ENCODE measurements at places on chromosomes 7 and 10.
A peak's percentile ranks its signal among the peaks of the same experiment; 100 is the strongest.

DNA sequence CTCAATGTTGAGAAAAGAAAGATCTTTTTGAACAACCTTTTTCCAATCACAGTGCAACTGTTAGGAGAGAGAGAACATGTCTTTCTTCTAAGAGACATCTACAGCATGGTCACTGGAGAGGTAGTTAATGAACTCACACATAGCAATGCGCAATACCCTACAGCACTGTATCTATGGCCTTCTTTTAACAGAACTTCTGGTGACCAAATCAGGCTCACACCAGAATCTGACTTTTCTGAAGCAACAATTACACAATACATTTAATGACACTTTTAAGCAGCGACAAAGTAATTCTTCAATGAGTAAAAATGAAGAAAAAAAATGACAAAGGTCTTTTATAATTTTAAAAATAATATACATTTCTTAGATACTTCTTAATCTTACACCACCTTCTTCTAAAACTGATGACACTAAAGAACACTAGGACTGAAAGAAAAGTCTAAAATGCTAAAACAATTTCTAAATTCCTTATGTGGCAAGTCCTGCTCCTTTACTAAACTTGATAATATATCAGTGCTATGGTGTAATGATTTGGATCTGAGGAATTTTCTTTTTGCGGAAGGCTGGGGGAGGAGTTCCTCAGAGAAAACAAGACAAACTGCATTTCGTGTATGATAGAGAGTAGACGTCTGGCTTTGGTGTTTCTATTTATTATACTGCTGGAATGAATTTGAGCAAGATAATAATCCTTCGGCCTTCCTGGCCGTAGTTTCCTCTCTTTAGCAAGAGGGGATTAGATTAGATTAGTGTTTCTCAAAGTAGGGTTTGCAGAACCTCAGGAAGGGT is 166.3 kb downstream of the ZNF438 start:
- DNase-seq: no peak

GRCh38 chr10:78802431-78802830 is 266.3 kb upstream of the ZMIZ1 start:
- no peak for DNase-seq

DNA sequence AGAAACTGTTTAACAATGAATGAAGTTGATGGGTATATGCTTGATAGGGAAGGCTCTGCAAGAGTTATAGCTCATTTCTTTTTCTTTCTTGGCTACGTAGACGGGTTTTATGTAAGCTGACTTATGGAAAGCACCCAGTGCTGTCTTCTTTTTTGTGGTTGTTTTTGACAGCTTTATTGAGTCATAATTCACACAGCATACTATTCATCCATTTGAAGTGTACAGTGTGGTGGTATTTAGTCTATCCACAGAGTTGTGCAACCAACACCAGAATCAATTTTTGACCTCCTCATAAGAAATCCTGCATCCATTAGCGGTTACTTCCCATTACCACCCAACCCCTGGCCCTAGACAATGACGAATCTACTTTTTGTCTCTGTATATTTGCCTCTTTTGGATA is 240.6 kb upstream of the KIAA1217 start:
- no peak for DNase-seq

DNA sequence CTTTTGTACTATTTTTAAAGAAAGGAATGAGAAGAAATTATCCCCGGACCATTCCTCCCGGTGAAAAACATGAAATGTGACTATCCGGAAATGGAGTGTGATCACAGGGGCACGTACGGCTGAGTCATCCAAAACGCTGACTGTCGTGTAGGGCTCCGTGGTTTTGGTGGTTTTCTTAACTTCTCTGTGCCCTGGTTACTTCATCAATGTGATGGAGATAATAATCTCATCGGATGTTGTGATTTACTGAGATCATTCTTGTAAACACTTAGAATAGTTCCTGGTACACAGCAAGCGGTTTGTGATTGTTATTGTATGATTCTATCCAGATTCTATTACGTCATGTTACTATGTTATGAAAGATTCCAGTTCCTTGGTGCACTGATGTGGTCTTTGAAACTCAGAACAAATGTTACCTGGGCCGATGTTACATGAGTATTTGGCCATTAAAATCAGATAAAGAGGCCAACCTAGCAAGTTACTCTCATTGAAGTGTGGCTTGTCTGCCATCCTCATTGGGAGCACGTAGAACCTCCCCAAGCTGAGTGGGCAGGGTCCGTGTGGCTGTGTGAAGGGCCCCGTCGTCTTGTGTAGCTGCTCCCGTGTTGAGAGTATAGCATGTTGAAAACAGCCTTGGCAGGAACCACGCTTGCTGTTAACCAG is 99.5 kb downstream of the CAMK1D start:
- no peak for DNase-seq

- no peak for DNase-seq
Observed at GRCh38 chr7:148773334-148773733, 74.6 kb downstream of the CUL1 start.

DNA sequence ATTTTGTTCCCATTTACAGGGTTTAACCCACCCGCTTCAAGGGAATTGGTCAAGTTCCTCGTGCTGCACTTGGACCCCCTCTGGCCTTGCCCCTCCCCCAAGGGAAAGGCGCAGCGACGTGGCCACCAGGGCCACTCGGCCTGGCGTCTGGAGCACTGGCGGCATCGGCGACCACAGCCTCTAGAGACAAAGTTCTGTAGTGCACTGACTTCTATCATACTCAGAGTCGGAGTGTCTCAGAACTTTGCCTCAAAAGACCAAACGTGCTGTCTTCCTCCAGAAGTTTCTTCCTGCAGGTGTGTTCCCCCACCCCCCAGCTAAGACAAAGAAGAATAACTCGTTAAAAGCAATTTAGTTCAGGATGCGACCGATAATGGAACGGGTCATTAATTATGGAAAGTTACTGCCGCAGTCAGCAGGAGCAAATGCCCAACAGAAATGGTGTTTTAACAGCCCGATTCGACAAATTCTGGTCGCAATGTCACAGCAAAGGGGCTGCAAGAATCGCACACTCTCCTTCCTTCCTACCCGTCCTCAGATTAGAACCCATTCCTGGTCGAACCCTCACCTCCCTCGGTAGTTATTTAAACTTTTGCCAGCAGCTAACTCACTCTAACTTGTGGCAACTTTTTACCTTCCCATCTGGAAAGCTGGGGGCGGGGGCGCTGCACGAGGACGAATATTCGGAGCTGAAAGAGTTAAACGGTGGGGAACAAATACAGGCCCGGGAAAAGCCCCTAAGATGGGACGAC is 202.1 kb upstream of the NFE2L3 start:
- DNase-seq: no peak

DNA sequence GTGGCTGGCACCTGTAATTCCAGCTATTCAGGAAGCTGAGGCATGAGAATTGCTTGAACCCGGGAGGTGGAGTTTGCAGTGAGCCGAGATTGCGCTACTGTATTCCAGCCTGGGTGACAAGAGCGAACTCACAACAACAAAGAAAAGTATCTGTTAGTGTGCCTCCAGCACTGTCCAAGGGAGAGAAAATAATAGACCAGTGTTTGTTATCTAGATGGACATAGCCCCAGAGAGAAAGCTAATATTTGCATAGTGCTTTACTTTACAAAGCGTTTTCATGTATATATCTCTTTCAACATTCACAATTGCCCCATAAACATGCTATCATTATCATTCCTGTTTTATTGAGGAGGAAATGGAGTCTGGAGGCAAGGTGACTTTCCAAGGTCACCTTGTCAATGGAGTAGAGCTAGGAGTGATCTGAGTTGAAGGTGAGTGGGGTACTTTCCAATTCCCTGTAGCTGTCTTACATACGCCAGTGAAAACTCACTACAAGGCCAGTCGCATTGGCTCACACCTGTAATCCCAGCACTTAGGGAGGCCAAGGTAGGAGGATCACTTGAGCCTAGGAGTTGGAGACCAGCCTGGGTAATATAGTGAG is 49.7 kb upstream of the KIF5B start:
- no peak for DNase-seq

- DNase-seq: peak; percentile 72
Observed at GRCh38 chr10:24958721-24959381, 6.4 kb upstream of the PRTFDC1 start.

All from left forelimb (tissue), 1 donor.